ENCODE measurements at places on chromosomes 7 and 10.
A peak's percentile ranks its signal among the peaks of the same experiment; 100 is the strongest.

DNA sequence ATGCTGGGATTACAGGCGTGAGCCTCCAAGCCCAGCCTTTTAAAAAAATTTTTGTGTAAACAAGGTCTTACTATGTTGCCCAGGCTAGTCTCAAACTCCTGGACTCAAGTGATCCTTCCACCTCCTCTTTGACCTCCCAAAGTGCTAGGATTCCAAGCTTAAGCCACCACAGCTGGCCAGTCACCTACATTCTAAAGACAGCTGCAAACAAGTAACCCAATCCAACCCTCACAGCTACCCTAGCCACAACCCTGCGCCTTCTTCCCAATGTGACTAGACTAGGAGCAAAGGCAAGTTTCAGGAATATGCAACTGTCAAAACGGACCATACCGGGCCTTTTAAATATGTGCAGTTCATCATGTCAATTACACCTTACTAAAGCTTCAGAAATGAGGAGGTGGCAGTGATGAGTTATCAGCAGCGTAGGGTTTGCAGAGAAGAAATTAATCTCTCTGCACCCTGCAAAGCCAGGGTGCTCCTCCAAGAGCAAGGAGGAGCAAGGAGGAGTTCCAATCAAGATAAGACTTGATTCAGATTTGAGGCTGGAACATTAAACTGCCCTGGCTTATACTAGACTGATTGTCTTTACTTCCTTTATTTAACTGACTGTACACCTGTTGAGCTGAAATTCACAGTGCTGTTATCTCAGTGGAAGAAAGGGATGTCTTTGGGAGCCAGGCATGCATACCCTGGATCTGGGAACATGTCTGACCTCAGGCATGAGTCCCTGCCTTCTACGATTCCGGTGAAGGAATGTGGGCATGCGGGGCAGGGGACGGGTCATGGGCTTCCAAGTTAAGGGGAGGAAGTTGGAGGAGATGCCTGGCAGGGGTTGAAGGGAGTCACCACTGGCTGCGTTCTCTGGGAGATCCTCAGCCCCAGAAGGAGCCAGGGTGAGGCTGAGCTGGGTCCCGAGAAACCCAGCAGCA, 15.5 kb upstream of the TMEM120A start:
- DNase-seq = no peak

DNA sequence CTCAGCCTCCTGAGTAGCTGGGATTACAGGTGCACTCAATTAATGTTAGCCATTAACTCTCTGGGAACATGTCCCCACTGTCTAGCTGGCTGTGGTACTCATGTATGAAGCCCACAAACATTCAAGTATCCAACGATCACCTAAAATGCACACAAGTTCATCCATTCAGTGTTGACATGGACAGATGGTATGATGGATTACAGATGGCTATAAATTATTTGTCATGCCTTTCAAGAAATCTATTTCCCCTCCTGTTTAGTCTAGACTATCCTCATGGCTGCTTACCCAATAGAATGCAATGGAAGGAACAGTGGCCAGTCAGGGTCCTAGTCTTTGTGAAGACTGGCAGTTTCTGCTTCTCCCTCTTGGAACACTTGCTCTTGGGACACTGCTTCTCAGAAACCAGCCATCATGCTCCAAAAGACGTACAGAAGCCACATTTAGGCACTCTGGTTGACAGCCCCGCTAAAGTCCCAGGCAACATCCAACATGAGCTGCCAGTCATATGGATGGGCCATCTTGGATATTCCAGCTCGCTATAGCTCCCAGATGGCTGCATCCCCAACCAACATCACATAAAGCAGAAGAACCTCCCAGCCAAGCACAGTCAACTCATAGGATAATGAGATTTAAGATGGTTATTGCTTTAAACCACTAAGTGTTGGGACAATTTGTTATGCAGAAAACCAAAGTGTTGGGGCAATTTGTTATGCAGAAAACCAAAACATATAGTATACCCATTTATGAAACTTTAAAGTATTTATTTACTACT, 33.1 kb downstream of the MYL10 start:
- no peak for DNase-seq

GRCh38 chr10:100632027-100632426, 96.3 kb downstream of the HIF1AN start:
- DNase-seq = no peak

- DNase-seq = peak; percentile 26
Observed at GRCh38 chr10:117374506-117375359, 507 bp downstream of the PDZD8 start.

- no peak for DNase-seq
Observed at GRCh38 chr10:50937230-50937907, 51.9 kb upstream of the A1CF start.

DNA sequence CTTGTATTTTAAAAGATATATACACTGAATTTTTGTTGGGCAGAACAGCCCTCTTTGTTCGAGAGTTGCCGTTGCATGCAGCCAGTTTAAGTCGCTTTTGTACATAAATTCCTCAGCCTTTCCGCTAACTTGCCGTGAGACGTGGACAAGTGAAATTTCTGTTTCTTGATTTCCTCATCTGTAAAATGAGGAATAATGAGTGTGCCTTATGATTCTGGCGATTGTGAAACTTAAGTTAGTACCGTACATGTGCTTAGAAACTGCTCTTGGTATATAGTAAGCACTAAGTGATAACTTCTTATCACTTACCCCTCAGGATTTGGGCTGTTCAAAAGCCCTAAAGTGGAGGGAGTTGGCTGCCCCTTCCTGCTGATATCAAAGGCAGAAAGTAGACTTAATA, 1.4 kb downstream of the CCNJ start:
- DNase-seq = no peak

- DNase-seq = no peak
Observed at GRCh38 chr10:80860719-80861118, 323.0 kb downstream of the SH2D4B start.

DNA sequence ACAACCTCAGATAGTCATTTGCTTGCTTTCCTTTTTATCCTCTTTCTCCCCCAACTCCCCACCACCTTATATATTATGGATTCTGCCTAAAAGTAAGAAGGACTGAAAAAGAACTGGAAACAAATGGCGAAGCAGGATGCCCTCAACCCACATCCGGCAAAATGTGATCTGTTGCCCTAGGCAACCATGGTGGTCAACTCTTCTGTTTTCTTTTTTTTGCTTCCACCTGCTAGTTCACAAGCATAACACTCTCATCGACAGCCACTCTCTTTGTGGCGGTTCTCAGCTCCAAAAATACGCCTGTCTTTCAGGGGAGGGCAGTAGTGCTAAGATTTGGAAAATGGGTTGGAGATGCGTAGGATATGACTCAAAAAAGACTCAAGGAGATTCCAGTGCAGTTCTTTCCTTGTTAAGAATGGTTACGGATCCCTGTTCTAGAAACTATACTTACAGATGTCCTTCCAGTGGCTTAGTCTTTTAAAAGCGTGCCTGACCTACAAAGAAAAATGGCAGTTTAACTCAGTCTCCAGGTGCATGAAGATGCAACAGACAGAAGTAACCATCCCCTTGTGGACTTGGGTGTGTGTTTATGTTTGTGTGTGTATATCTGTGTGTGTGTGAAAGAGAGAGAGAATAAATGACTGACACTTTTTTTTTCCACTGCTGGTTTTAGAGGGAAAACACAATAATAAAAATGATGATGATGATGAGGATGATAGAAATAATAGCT, 10.7 kb downstream of the APBB1IP start:
- peak; percentile 72 for DNase-seq
